ENCODE measurements at places on chromosomes 11 and 22.

GRCh38 chr22:20403779-20404140, 9.8 kb downstream of the ZNF74 start:
- DNase-seq: no peak

DNA sequence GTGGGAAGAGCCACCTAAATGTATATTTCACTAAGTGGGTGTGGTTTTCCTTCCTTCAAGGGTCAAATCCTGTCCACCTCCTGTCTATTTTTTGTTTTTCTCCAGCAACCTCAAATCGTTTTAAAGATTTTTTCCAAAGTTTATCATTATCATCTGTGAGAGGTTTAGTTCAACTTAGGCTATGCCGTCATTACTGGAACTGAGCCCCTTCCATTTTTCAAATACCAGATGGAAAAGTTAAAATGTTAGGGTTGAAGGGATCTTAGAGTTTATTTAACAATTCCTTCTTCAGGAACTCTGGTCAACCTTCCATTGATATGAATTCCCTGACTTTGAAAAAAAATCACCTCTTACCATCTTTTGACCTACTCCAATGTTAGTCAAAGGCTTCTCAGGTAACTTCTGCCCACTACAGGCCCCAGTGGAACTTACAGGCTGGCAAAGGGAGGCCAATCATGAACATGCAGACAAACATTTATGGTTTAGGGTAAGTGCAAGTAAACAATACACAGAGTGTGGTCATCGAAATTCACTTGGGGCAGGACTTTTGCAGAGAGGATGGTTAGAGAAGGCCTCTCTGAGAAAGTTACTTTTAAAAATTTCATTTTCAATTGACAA, 45.2 kb downstream of the SYN3 start:
- DNase-seq: no peak

- DNase-seq: no peak
These were observed 53.0 kb upstream of the LRRC32 start for GRCh38 chr11:76723548-76723947.

DNA sequence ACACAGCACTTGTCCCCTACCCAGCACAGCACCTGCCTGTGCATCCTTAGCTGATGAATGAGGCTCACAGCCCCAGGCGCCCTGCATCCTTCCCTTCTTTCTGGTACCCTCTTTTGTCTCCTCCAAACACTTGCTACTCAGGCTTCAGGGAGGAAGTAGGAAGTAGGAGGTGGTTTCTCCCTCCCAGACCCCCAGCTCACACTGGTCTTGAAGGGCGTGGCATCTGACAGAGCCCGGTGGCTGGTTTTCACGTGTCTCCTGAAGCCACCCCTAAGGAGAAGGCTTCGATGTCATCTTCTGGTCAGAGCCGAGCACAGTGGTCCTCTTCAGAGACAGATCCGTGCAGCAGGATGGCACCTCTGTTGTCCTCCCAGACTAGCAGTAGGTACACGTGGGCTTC, 109.8 kb downstream of the PTPRJ start:
- no peak for DNase-seq

All from NCI-H446 treated with DMSO at 0.1 percent for 48 hours (cell line).